ENCODE measurements at places on chromosomes 3 and 15.

DNA sequence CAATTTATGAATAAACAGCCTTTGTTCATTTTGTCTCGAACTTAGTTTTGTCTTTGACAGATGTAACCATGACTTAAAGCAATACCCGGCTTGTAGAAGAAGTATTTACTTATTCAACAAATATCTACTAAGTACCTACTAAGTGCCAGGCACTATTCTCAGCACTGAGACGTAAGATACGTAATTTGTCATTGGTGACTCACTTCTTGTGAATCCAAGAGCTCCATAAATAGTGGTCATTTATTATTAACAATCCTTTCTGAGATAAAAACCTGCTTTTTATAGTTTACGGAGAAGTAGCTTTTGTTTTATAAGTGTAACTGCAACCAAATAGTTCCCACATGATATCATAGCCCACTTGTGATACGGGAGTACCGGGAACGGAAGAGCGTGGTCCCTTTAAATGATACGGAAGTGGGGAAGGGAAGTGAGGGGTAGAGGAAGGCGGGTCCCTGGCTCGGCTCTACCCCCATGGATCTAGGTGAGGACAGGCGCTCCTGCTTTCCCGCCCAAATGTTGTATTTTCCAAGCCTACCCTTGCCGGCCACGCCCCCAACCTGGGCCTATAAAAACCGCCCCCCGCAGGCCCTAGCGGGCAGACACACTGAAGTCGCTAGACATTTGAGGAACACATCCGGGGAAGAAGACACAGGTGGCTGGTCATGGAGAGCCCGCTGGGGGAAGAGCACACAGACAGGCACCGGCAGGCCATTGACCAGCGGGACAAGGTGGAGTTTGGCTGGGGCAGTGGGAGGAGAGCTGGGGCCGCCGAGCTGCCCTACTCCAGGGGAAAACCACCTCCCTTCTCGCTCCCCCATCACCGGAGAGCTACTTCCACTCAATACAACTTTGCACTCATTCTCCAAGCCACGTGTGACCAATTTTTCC lies at the start of gene SAMMSON:
TSS of gene SAMMSON (plus strand) at position 594 of the 888 bp plus-strand sequence.
- no peak for DNase-seq
- H3K4me1 ChIP-seq, result no peaks in the 10 kb centered on the region
- H3K27me3 ChIP-seq, result no peaks in the 10 kb centered on the region
- H3K27ac ChIP-seq, result no peak within 1 kb of the TSS

GRCh38 chr15:68345481-68345880 lies 67.9 kb downstream of the FEM1B start:
- H3K36me3 ChIP-seq, result no peaks in the 10 kb centered on the region
- no peaks in the 10 kb centered on the region for H3K27me3 ChIP-seq
- no peak overlapping the region for H3K27ac ChIP-seq
- DNase-seq, result no peak

DNA sequence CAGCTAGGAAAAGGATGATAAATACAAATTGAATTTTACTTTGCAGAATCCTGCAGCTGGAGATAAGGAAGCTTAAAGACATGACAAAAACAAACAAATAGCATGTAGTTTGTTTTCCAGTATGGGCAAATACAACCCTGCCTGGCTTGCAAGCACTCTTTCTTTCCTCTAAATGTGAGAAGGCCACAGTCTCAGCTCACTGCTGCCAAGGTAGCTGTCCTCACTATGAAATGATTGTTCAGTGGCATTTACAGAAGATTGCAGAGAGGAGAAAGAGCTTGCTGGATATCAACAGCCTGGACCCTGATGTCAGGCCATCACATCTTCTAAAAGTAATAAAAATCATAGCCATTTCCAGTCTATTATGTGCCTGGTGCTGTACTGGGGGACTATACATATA lies 262.0 kb downstream of the CLSTN2 start:
- no peak for DNase-seq
- no peak overlapping the region for H3K27ac ChIP-seq
- no peaks in the 10 kb centered on the region for H3K4me1 ChIP-seq
- peaks cover 6% of the 10 kb centered on the region for H3K36me3 ChIP-seq
- no peak overlapping the region for H3K4me3 ChIP-seq

- DNase-seq, result no peak
- H3K27ac ChIP-seq, result no peak overlapping the region
- H3K27me3 ChIP-seq, result peaks cover 10% of the 10 kb centered on the region
- no peak overlapping the region for H3K4me3 ChIP-seq
- H3K36me3 ChIP-seq, result no peaks in the 10 kb centered on the region
Measured at GRCh38 chr3:37704064-37704463, 157.6 kb upstream of the CTDSPL start.

DNA sequence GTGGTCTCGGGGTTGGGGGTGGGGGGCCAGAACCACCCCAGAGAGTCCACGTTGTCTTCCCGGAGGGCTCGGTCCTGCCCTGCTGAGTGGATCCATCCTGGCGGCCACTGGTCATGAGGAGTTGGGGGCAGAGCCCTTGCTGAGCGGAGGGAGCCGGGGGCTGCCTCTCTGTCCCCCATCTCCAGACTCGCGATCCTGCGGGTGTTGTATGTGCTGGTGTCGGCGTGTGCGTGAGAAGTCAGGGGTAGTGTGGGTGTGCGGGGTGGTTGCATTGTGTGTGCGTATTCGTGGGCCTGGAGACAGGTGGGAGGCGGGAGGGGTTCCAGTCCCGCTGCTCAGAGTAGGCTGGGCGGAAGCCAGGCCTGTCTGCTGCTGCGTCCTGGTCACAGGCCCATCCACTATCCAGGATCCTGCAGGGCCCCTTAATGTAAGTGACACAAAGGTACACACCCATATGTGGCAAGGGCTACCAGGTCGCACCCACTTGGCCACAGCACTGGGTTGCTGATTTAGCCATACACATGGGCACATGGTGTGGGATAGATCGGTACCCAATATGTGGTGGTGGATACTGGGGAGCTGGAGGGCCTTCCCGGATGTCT lies 30.7 kb downstream of the NBEAL2 start:
- peaks cover 24% of the 10 kb centered on the region for H3K4me1 ChIP-seq
- H3K27ac ChIP-seq, result peak overlapping the region; percentile 60
- H3K36me3 ChIP-seq, result no peaks in the 10 kb centered on the region
- no peak for DNase-seq
- no peaks in the 10 kb centered on the region for H3K27me3 ChIP-seq

DNA sequence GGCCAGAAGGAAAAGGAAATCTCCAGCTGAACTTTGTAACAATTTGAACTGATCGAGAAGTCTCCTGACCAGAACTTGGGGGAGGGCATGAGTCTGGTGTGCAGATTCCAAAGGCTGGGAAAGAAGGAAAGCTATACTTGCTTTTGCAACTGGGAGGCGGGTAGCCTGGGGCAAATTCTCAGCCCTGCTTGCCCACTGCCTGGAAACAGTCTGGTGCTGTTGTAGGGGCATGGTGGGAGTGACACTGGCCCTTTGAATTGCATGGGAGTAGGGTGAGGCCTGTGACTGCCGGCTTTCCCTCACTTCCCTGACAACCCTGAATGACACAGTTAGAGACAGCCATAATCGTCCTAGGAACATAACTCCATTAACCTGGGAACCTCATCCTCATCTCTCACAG lies 114.0 kb upstream of the POU1F1 start:
- H3K36me3 ChIP-seq, result no peaks in the 10 kb centered on the region
- H3K4me1 ChIP-seq, result no peaks in the 10 kb centered on the region

DNA sequence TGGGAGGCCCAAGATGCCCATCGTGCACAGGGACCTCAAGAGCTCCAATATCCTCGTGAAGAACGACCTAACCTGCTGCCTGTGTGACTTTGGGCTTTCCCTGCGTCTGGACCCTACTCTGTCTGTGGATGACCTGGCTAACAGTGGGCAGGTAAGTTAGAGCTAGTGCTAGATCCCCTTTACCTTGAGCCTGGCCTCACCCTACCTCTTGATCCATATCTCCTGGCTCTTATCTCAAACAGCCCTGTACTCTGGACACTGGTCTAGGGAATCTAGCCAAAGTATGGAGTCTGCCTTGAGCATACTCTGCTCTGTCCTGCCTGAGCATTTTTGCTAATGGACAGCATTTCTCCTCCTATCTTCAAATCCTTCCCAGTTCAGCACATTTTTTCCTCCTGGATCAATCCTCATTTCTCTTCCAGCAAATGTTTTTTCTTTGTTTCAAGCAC lies 65.9 kb downstream of the TGFBR2 start:
- DNase-seq, result no peak
- H3K4me1 ChIP-seq, result peaks cover 56% of the 10 kb centered on the region
- peak overlapping the region; percentile 50 for H3K27ac ChIP-seq
- H3K27me3 ChIP-seq, result no peaks in the 10 kb centered on the region
- H3K4me3 ChIP-seq, result no peak overlapping the region

DNA sequence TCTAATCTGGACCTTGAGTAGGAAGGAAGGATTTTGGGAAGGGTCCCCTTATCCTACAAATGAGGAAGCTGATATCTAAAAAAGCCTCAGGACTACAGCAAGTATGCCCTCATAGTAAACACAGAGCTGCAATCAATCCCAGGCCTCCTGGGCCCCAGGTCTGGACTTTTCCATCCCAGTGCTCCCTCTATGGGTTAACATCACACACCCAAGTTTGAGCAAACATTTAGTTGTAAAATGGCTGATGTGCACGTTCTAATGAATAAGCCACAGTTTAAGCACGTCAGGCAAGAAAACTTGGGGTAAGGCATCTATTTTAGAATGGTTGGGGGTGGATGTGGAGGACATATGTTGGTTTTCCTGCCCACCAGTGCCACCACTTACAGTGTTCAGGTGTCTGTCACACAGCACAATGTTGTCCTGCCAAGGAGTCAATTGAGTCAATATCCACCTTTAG lies 44.3 kb upstream of the UBE2E1 start:
- DNase-seq, result no peak
- peak overlapping the region; percentile 57 for H3K4me3 ChIP-seq
- no peaks in the 10 kb centered on the region for H3K36me3 ChIP-seq

GRCh38 chr3:147368561-147369221 lies 37.7 kb downstream of the ZIC4 start:
- no peak overlapping the region for H3K27ac ChIP-seq
- H3K27me3 ChIP-seq, result peaks cover 43% of the 10 kb centered on the region
- H3K36me3 ChIP-seq, result peaks cover 18% of the 10 kb centered on the region
- no peak for DNase-seq
- H3K4me3 ChIP-seq, result no peak overlapping the region

DNA sequence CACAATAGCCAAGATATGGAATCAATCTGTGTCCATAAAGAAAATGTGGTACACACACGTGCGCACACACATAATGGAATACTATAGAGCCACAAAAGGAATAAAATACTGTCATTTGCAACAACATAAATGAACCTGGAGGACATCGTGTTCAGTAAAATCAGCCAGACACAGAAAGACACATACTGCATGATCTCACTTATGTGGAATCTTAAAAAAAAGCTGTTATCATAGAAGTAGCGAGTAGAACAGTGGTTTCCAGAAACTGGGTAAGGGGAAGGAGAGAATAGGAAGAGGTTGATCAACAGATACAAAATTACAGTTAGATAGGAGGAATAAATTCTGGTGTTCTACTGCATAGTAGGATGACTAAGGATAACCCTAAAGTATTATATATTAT lies 11.1 kb downstream of the ATOSA start:
- peaks cover 41% of the 10 kb centered on the region for H3K36me3 ChIP-seq
- H3K27me3 ChIP-seq, result no peaks in the 10 kb centered on the region
- no peak overlapping the region for H3K4me3 ChIP-seq
- peaks cover 24% of the 10 kb centered on the region for H3K4me1 ChIP-seq

- H3K36me3 ChIP-seq, result no peaks in the 10 kb centered on the region
- no peaks in the 10 kb centered on the region for H3K27me3 ChIP-seq
- DNase-seq, result no peak
- H3K4me1 ChIP-seq, result no peaks in the 10 kb centered on the region
- H3K4me3 ChIP-seq, result no peak overlapping the region
Measured at GRCh38 chr3:172982736-172983364, 158.2 kb downstream of the SPATA16 start.

- no peaks in the 10 kb centered on the region for H3K36me3 ChIP-seq
- peaks cover 8% of the 10 kb centered on the region for H3K27me3 ChIP-seq
- no peak for DNase-seq
- H3K27ac ChIP-seq, result no peak overlapping the region
- peaks cover 4% of the 10 kb centered on the region for H3K4me1 ChIP-seq
Measured at GRCh38 chr15:89693696-89694095, 3.1 kb downstream of the WDR93 start.

- H3K4me1 ChIP-seq, result peaks cover under 1% of the 10 kb centered on the region
- H3K36me3 ChIP-seq, result no peaks in the 10 kb centered on the region
- H3K27ac ChIP-seq, result no peak overlapping the region
- no peak overlapping the region for H3K4me3 ChIP-seq
- peaks cover 10% of the 10 kb centered on the region for H3K27me3 ChIP-seq
Measured at GRCh38 chr3:72295962-72296450, 511.1 kb upstream of the PROK2 start.

DNA sequence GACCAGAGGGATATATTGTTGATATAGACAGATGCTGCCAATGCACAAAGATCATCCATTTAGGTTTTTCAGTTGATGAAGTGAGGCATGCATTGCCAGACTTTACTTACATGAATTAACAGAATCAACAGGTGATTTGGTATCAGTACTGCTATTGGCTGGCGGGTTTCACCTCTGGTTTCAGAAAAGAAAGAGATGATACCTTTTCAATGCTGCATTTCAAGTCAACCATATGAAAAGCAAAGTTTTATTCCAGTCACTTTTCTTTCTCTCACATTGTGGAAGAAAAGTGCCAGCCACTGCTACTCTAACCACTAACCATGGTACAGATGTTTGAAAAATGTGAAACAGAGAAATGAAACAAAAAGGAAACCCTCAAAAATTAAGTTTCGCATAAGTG lies 289.1 kb downstream of the TIGIT start:
- H3K27me3 ChIP-seq, result no peaks in the 10 kb centered on the region
- DNase-seq, result no peak
- H3K27ac ChIP-seq, result no peak overlapping the region
- H3K4me3 ChIP-seq, result no peak overlapping the region
- H3K36me3 ChIP-seq, result no peaks in the 10 kb centered on the region

DNA sequence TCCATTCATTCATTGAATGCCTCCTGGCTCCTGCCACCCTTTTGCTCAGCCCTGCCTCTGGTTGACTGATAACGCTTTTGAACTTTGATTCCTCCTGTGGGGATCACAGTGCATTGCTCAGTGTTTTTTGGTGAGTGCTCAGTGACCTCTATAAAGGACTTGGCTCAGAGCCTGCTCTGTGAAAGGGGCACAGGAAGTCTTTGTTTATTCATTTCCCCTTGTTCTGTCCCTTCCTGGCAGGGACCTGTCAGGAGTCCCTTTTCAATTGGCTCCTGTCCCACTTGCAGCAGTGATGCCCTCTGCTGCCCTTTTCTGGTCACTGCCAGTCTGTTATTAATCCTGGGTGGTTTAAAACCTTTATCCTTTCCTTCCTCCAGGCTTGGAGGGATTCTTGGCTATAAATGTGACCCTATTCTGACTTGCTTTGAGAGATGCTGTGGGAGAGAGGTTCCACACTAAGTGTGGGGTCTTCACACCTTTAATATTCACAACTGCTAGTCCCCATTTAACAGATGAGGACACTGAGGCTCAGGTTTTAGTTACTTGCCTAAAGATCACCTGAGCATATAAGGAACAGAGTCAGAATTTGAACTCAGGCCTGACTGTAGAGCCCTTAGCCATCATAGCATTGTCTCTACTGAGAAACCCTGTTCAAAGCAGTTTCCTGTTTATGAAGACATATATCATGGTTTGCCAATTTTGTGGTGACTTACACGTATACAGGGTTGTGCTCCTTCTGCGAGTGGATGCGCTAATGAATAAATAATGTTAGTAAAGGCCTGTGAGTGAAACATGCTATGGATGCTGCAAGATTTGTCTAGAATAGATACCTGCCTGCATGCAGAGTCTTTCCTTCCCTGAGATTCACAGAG lies 23.2 kb upstream of the TATDN2 start:
- peak overlapping the region; percentile 87 for H3K4me3 ChIP-seq
- DNase-seq, result peak; percentile 86
- H3K27me3 ChIP-seq, result no peaks in the 10 kb centered on the region
- H3K27ac ChIP-seq, result peak overlapping the region; percentile 84
- H3K36me3 ChIP-seq, result peaks cover 18% of the 10 kb centered on the region
- peaks cover 51% of the 10 kb centered on the region for H3K4me1 ChIP-seq

All from natural killer cell treated with Interleukin-12 subunit alpha and Interleukin-12 subunit beta and Interleukin-15 and Interleukin-18, amount 100 ng/mL, for 72 hours (primary cell).